ENCODE measurements at places on chromosomes 4 and X.

DNA sequence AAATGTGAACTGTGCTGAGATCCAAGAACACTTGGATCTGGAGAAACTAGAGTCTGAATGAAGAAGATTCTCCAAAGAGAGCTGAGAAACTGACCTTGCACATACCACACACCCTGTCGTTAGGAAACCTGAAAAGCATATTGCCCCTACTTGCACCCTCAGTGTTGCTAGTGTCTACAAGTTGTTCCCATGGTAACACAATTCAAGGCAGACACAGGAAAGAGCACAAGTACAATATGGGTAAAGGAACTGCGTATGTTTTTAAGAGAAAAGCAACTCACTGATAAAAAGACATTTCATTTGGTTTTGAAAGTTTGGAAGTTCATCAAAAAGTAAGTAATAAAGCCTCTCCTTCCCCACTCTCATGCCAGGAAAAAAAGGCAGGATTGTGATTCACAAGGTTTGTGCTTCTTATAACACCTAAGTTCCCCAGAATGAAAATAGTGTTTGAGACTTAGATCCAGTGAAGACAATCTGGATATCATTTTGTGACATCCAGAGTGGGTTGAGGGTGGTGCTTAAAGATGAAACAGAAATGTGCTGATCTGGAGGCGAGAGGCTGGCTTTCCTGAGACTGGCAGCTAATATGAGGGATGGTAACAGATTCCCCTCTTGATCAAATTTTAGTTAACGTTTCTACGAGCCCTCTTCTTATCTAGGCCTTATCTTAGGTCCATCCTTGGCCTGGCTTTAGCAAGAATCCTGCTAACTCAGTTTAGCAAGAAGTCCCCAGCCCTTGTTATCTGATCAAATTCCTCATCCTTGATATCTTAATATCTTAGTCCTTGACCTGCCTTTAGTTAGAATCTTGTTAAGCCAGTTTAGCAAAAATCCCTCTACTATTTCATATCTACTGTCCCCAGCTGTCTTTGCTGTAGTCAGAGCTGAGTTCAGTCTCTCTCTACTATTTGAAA, 42.3 kb downstream of the NIPAL1 start:
- no peak for DNase-seq

DNA sequence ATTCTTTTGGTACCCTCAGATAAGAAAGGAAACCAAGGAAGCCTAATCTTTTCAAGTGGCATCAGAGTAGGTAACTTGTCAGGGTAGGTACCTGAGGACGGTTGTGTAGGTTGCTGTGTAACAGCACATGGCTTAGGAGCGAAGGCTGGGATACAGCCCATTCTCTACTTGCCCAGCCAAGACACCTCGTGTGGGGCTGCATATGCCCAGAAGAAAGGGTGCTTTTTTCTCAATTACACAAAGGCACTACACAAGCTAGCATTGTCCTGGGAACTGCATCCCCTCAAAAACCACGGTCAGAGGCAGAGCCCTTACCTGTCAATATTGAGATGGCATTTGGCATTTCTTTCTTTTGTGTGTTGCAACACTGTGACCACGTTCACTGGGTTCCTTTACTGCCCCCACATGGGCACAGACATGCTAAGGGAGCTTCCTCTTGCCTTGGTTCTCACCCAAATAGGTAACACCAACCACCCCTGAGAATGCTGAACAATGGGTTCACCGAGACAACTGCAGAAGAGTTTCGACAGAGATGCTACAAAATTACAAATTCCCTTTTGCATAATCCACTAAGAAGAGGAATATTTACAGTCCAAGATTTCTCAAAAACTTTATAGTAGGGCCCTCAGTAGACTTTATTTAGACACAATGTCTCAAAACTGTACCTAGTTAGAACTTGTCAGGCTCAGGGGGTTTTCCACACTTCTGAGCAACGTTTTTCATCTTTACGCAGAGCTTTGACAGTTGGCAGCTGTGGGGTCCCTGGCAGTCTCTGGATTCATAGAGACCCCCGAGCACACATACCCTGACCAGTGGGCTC, 35.8 kb upstream of the TNIP3 start:
- DNase-seq: no peak

DNA sequence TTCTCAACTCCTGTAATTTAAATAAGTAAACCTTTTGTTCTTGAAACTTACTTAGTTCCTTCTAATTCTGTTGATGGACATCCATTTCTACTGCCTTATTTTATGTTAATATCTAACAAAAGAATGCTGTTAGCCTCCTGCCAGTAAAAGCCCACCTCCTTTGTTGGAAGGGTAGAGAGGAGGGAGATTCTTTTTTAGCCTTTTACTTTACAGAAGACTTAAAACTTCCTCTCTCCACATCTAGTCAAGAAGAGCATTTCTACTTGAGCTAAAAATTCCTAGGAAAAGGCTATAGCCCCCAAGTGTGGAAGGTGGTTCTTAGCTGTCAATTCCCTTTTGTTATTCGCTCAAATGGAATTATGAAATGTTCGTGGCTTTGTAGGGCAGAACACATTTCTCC, 118.7 kb downstream of the ZIC3 start:
- DNase-seq: no peak

- no peak for DNase-seq
These were observed 218.6 kb downstream of the PRDM5 start for GRCh38 chr4:120703908-120704307.

- DNase-seq: no peak
These were observed 71.9 kb downstream of the STARD8 start for GRCh38 chrX:68719181-68719903.

Measured in activated CD8-positive, alpha-beta memory T cell treated with anti-CD3 and anti-CD28 coated beads for 4 hours (primary cell).